Inflammatory macrophage treated with lipopolysaccharide for 1 hour (primary cell): ENCODE measurements at places on chromosomes 16 and 17.

- DNase-seq, result no peak
These were observed 139.2 kb downstream of the TOX3 start for GRCh38 chr16:52407778-52408177.

- no peak for DNase-seq
These were observed 20.9 kb downstream of the MRC2 start for GRCh38 chr17:62648251-62648955.

GRCh38 chr17:1208966-1209365, 29.2 kb upstream of the ABR start:
- DNase-seq, result no peak

DNA sequence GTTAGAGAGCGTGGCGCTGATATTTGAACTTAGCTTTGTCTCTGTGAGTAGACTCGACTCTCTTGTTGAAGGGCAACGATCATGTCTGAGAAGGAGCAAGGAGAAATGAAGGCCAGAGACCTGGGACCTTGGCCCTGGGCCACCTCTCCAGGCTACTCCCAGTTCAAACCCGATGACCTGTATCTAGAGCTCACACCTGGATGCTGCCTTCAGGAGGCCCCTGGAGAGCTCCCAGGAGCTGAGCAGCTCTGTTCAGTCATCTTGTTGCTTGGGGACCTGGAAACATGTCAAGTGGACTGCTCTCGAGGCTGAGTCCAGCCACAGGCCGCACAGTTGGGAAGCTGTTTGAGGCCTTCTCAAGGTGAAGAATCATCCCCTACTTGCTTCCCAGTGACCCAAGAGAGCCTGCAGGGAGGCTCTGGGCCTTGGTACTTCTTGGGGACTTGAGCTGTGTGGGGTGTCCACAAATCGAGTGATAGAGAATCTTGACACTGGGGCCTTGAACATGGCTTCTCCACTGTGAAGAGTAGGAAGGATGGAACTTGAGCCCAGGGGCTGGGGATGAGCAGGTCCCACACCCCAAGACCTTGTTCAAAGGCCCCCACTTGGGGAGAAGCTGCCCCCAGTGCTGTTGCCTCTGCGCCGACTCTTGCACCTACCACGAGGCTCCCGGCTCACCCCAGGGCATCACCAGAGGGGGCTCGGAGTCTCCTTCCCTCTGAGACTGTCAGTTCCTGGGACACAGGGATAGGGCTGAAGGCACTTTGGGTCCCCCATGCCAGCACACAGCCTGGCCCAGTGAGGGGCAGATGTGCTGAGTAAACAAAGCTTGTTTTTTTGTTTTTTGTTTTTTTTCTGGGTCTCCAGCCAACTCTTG, 112.1 kb downstream of the IRX5 start:
- DNase-seq, result no peak

DNA sequence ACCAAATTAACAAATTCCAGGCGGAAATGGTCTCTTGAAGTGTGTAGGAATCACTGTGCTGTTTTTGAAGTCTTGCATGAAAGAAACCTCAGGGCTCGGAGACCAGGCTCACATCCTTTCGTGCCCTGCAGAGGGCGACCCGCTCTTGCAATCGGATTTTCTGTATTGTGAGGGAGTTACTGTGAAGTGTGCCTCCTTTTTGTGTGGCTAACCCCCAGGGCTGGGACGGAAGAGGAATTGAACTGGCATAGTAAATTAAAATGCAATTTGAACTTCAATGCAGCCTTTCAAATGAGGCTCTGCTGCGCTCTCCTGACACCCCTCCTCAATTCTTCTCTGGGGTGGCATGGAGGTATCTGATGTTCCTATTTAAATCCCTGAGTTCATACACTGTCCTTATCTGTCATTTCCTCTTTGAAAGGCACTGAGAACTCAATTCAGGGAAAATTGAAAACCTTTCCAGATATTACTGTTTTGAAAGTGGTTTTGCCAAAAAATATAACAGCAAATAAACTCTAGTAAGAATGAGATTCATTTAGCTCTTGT, 51.5 kb upstream of the MGAT5B start:
- no peak for DNase-seq

DNA sequence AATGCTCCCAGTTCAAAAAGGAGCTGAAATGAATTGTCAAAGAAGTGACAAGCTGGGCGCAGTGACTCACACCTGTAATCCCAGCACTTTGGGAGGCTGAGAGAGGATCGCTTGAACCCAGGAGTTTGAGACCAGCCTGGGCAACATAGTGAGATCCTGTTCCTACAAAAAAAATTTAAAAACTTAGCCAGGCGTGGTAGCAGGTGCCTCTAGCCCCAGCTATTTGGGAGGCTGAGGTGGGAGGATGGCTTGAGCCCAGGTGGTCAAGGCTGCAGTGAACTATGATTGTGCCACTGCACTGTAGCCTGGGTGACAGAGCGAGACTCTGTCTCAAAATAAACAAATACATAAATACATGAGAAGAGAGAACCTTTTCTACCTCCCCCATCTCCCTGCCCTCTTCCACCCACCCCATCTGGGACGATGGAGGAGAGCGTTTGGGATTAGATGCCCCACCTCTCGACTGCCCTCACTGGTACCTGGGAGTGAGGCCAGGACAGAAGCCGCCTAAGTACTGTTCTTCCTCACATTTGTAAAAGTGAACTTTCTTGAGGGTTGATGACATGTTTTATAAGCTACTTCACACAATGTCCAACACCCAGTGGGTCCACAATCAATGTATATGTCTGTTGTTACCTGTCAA, 2.4 kb downstream of the IL4R start:
- DNase-seq, result no peak

DNA sequence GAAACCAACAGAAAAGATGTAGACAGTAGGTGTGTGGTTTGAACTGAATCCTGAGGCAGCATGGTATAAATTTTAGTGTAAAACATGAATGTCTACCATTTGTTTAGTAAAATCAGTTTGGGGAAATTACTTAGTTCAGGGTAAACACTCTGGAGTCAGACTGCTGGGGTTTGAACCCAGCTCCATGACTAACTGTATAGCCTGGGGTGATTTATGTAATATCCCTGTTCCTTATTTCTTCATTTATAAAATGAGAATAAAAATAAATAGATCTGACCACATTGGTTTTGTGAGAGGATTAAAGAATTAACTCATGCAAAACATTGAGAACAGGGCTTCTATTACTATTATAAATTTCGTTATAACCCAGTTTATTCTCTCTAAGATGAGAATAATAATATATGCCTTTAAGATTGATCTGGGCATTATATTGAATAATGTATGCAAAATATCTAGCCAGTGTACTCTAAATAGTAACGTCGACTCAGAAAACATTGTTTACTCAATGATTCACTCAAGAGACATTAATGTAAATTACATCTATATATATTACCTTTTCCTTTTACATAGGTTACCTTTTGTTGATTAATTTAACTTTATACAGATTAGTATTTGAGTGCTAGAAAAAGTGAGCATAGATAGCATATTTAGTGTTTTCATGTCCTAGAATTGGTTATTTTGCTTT, 120.6 kb upstream of the KCNJ16 start:
- no peak for DNase-seq

DNA sequence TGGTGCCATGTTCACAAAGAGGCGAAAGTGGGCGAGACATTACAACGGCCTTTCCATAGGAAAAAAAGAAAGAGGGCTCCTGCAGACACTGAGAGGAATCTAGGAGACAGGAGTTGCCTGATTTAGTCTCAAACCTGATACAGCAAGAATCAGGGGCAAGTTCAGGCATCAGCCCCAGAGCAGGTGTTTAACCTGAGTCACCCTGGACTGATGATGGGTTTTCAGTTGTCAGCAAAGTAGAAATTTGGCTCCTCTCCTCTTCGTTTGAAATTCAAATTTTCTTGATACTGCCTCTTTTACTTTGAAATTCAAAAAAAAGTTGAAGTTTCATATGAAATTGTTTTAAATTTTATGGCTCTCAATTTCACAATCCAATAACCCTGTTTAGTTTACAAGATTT, 189.5 kb downstream of the ABCC12 start:
- no peak for DNase-seq
